ENCODE measurements at places on chromosomes 6 and 20.

GRCh38 chr6:155003476-155003875 is 8.4 kb downstream of the TIAM2 start:
- DNase-seq: no peak

DNA sequence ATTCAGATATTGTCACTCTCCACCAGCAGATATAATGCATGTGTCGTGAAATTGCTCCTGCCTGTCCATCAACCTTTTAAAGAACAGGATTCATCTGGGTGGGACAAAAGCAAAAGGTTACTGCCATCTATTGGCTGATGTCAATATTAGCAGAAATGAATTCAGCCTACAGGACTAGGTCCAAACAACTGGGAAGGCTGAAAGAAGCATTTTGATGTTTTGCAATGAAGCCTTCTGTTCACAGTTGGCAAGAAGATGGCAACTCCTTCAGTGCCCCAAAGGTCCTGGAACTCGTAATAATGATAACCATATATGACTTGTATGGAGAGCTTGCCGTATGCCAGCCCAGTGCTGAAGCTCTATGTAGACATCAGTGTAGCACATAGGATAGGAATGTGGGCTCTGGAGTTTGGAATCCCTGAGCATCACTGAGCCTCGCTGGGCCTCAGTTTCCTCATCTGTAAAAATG is 7.5 kb downstream of the BCAS1 start:
- no peak for DNase-seq

DNA sequence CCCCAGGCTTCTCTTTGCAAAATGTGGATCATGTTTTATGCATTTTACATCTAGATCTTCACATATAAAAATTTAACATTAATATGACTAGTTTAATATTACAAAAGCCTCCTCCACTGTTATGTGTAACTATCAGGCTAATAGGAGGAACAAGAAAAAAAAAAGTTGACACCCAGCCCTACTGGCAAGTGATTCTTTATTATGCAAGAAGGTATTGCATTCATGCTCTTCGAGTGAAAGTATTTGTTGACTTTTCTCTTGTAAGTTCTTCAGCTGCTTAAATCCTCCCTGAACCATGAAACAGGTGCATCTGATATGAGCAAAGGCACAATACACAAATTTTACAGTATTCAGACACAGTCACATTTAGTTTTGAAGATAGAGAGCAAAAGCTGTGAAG is 716 bp upstream of the HLA-DQB2 start:
- no peak for DNase-seq

DNA sequence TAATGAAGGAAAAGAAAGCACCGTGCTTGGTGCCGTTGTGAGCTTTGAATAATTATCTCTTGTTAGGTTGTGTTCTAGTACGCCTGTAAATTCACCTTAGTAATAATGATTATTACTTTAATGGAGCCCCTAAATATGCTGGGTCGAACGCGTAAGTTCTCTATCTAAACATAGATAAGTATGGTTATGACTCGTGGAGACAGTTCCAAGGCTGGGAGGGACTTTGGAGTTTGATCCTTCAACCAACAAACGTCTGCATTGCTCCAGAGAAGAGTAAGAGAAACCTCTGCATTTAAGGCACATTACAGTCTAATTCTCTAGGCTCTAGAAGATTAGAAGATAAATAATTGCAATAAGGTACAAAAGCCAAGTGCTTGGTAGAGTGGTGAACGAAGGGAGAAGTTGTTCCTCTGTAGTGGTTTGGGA is 514 bp downstream of the ACOT13 start:
- no peak for DNase-seq

- DNase-seq: no peak
Measured at GRCh38 chr6:17998442-17998841, 11.0 kb upstream of the KIF13A start.

GRCh38 chr6:138432063-138432356 is 28.0 kb downstream of the HEBP2 start:
- DNase-seq: no peak

DNA sequence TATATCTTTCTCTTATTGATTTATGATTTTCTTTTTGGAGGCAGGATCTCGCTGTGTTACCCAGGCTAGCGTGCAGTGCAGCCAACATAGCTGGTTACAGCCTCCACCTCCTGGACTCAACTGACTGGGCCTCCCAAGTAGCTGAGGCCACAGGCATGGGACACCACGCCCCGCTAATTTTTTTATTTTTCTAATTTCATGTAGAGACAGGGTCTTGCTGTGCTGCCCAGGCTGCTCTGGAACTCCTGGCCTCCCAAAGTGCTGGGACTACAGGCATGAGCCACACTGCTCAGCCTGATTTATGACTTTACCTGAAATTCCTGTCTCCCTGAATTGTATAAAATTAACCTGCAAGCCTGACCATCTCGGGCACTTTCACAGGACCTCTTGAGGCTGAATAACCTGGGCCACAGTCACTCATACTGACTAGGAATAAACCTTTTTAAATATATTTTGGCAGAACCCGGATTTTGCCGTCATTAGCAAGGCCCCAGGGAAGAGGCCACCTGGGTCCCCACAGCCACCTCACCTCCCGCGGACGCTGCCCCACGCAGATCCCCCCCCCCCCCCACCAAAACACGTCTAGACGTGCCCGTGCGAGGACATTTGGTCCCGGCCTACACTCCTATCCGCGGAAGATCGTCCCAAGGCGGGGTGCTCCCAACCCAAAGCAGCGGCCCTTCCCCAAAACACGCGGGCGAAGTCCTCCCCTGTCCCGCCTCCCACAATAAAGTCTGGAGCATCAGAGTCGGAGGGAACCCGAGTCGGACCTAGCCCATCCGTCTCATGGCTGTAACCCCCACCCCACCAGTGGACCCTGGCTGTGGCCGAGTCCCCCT is 902 bp downstream of the ZNF337 start:
- DNase-seq: peak; percentile 22

- DNase-seq: no peak
Measured at GRCh38 chr6:71489736-71490135, 201.1 kb downstream of the OGFRL1 start.

DNA sequence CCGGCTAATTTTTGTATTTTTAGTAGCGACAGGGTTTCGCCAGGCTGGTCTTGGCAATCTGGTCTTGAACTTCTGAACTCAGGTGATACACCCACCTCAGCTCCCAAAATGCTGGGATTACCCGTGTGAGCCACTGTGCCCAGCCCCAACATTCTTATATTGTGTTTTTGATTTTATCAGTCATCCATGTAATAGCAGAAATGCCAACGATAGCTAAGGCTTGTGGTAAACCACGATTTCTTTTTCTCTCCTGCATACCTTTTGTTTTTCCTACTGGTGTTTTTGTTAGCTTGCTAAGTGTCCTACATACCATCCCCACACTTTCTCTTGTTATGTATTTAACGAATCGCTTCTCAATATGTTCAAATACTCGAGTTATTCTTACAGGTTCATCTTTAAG is 12.1 kb downstream of the PHACTR2 start:
- DNase-seq: no peak

DNA sequence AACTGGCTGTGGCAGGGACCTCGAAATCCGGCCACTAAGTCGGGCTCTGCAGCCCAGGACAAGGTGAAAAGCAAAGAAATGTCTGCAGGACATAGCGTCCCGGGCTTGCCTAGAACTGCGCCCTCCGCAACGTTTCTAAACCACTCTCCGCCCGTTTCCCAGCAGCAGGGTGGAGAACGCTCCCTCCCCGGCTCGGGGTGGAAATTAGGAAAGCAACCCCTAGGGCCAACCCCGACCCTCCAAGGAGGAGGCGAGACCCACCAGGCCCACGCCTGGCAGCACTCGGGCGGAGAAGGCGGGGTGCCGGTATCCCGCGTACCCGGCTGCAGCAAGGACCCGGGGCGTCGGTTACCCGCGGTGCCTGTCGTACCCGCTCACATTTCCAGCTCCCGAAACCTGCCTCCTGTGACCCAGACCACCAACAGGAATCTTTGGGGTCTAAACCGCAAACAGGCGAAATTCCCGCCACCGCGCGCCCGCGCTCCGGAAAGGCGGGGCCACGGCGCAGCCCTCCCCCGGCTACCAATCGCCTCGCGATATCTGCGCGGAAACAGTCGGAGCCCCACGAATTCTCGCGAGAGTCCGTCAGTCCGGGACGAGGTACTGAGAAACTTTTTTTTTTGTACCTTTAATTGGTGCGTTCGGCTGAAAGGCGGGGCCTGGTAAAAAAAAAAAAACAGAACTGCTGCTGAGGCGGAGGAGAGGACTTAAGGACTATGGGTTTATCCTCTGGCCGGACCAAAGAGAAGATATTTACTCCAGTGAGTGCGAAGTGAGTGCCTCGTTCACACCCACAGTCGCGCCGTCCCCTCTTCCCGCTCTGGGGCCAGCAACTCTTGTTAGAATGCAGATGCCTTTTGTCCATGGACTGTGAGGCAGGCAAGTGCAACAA is at the start of gene MMS22L:
Gene MMS22L, minus strand, starts transcription at position 491 of the 892 bp plus-strand sequence. CDS start 739 bp downstream, outside the sequence.
- DNase-seq: peak; percentile 94

- no peak for DNase-seq
Measured at GRCh38 chr6:53889365-53889764, 94.6 kb downstream of the LRRC1 start.

DNA sequence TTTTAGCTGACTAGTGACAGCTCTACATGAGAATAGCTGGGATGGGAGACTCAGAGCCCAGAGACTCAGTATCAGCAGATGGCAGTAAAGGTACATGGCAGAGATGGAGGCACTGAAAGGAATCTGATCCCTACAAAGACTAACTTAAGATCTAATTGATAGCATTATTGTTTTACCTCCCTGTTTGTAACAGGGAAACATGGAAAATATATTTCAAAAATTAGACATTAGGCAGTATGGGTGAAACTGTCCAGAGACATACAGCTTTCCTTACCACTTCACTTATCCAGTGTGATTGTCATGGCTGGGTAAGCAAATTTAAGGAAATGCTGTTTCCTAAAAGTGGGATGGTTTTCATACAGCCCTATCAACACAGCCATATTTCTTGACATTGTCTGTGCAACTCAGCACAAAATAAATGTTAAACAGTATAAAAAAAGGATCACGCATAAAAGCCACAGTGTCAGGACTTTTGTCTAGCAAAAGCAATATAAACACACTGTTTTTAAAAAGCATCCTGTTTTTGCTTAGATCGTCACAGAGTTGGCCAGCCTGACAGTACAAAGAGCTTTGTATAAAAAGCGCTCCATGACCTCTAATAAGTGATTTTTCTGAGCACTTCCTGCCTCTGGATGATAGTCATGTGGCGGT is 376.9 kb downstream of the PHF3 start:
- no peak for DNase-seq

DNA sequence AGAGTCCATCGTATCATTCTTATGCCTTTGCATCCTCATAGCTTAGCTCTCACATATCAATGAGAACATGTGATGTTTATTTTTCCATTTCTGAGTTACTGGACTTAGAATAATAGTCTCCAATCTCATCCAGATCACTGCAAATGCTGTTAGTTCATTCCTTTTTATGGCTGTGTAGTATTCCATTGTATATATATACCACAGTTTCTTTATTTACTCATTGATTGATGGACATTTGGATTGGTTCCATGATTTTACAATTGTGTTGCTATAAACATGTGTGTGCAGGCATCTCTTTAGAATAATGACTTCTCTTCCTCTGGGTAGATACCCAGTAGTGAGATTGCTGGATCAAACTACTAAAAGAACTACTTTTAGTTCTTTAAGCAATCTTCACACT is 21.0 kb upstream of the TFB1M start:
- DNase-seq: no peak

- peak; percentile 39 for DNase-seq
Measured at GRCh38 chr20:4811661-4812181, 90.0 kb downstream of the PRND start.

DNA sequence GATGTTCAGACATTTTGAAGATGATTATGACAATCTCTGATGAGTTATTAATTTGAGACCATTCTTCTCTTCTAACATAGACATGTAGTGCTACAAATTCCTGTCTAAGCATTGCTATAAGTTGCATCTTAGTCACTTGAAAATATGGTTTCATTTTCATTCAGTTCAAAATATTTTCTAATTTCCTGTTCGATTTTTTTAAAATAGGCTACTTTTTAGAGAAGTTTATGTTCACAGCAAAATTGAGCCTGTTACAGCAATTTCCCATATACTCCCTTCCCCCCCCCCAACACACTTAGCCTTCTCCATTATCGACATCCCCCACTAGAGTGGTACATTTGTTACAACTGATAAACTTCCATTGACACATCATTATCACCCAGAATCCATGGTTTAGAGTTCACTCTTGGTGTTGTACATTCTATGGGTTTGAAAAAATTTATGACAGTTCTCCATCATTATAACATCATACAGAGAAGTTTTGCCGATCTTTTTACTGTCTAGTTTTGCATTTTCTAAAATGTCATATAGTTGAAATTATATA is 31.2 kb downstream of the PLAGL1 start:
- no peak for DNase-seq

GRCh38 chr6:32224696-32225095 is 829 bp upstream of the NOTCH4 start:
- no peak for DNase-seq

GRCh38 chr20:60053125-60053817 is 95.0 kb downstream of the CDH26 start:
- no peak for DNase-seq

DNA sequence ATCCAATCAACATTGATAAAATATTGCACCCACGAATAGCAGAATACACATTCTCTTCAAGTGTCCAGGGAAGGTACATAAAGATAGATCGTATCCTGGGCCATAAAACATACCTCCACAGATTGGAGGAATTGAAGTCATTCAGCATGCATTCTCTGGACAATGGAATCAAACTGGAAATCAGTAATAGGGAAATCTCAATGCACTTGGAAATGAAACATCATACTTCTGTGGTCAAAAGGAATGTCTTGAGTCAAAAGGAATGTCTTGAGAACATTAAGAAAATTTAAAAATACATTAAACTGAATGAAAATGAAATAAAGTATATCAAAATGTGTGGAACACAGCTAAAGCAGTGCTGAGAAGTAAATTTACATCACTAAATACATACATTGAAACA is 138.8 kb downstream of the TFAP2A start:
- DNase-seq: no peak

DNA sequence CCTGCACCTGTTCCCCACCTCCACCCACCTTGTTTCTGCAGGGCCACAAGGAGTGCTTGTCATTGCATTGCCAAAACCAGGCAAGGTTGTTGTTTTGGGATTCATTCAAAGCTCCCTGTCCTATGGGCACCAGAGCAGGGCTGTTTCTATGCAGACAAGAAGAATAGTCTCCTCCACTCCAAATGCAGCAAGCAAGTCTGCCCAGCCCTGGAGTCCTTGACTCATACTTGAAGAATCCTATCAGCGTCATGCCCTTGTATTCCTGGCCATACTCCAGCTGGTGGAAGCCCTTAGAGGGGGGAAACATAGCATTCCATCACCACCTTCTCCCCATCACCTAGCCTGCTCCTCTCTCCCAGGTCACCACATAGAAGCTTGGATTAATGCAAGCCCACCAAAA is 145.3 kb upstream of the ECI2 start:
- DNase-seq: no peak

DNA sequence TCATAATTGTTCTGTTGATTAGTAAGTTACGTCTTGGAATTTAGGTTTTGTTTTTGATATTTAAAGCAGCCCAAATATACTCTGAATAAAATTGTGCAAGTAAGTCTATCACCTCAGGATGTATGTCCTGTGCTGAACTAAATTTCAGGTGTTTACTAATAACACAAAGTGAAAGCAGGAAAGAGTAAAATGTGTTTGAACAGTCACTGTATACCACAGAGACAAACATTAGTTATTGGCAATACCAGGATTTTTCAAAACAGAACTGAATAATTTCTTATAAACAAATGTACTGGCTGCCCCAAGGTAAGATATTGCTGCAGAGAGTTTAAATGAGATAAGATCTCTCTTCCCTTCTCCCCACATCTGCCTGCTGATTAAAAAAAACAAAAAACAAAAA is 404.7 kb upstream of the RUNX2 start:
- no peak for DNase-seq

GRCh38 chr6:27188885-27189418 is 58.5 kb upstream of the PRSS16 start:
- DNase-seq: peak; percentile 48

All from stimulated activated CD4-positive, alpha-beta T cell treated with anti-CD3 and anti-CD28 coated beads, Interleukin-2, amount 100 ng/mL, for 24 hours (primary cell).